Testis (tissue), 5 donors: ENCODE measurements at places on chromosomes 7 and 10. TPM values are rescaled to one million over a fixed set of nuclear protein-coding genes. Genes with fewer than 3 reads are reported as not detected.

The MBL2 gene
- 0.12 TPM for total RNA-seq

- DNase-seq: peak; percentile 19
- H3K27ac ChIP-seq: no peak overlapping the region
- peak overlapping the region; percentile 43 for H3K4me3 ChIP-seq
- peaks cover 6% of the 10 kb centered on the region for H3K4me1 ChIP-seq
Measured at GRCh38 chr10:46557319-46558121, 1.1 kb upstream of the GPRIN2 start.

The AOAH gene
- total RNA-seq: 4.6 TPM

The GDF2 gene
- 0.19 TPM for total RNA-seq

DNA sequence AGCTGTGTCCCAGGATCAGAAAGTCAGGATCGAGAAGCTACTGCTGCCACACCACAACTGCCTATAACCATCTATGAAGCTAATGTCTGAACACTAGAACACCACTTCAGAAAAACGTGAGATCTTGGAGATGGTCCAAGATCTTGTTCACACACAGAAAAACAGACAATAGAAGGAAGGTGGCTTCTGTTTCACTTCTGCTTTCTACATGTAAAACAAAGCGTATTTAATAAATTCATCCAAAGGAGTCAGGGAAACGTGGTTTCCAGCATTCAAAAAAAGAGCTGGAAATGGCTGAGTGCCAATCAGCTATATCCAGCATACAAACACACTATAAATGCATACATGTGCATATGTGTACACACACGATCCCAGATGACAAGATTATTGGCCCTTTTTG lies 70.2 kb upstream of the CCDC71L start:
- no peak overlapping the region for H3K27ac ChIP-seq
- DNase-seq: no peak
- H3K36me3 ChIP-seq: no peaks in the 10 kb centered on the region
- no peak overlapping the region for H3K4me3 ChIP-seq
- H3K27me3 ChIP-seq: no peaks in the 10 kb centered on the region

DNA sequence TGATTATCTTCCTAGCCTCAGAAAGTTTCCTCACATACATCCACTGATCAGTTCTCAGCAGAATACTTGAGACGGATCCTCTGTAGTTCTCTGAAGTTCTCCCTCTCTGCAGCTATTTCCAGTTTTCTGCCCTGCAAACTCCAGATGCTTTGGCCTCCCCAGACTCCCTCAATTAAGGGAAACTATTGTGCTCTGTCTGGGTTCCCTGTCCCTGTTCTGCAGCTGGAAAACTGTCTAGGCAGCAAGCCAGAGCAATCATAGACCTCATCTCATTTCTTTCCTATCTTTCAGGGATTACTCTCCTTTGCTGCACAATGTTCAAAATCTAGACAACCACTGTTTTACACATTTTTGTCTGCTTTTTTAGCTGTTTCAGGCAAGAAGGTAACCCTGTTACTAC lies 9.2 kb downstream of the MICU1 start:
- H3K36me3 ChIP-seq: no peaks in the 10 kb centered on the region
- no peak overlapping the region for H3K4me3 ChIP-seq
- H3K27ac ChIP-seq: no peak overlapping the region
- no peak for DNase-seq
- H3K4me1 ChIP-seq: no peaks in the 10 kb centered on the region
- no peaks in the 10 kb centered on the region for H3K27me3 ChIP-seq

GRCh38 chr7:41777894-41778596 lies 75.2 kb upstream of the INHBA start:
- DNase-seq: no peak
- no peaks in the 10 kb centered on the region for H3K27me3 ChIP-seq
- H3K4me3 ChIP-seq: no peak overlapping the region
- H3K27ac ChIP-seq: no peak overlapping the region

DNA sequence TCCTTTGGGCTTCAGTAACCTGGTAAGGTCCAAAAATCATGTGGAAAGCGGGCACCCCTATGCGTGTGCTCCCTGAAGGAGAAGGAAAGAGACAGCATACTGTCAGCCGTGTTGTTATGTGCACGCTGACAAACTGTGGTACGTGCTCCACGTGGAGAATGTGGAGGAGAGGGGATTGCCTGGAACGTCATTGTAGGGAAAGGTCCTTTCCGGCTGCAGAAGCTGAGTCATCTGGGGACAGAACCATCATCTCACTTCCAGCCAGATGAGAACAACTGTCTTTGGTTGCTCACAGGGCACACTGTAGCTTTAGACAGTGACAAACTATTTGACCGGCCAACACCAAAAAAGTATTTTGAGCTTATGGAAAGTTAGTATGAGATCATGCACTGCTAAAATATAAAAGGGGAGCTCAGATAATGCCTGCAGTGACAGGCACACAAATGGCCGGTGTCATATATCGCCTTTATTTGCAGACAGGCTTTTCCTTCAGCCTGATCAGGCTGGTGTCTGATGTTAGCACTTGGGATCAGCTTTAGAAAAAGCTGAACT lies 38.8 kb upstream of the GRB10 start:
- no peak overlapping the region for H3K4me3 ChIP-seq
- no peak for DNase-seq
- H3K4me1 ChIP-seq: no peaks in the 10 kb centered on the region
- no peak overlapping the region for H3K27ac ChIP-seq
- no peaks in the 10 kb centered on the region for H3K36me3 ChIP-seq
- H3K27me3 ChIP-seq: no peaks in the 10 kb centered on the region

- no peak for DNase-seq
- H3K4me1 ChIP-seq: peaks cover 20% of the 10 kb centered on the region
- no peaks in the 10 kb centered on the region for H3K27me3 ChIP-seq
- no peak overlapping the region for H3K4me3 ChIP-seq
Measured at GRCh38 chr7:45080265-45080957, 8.4 kb downstream of the NACAD start.

The IQUB gene
- total RNA-seq: 34.6 TPM

The GPR85 gene
- 2.8 TPM for total RNA-seq

GRCh38 chr7:26413007-26413691 lies 121.5 kb downstream of the SNX10 start:
- no peak overlapping the region for H3K4me3 ChIP-seq
- H3K27me3 ChIP-seq: no peaks in the 10 kb centered on the region
- no peaks in the 10 kb centered on the region for H3K36me3 ChIP-seq
- no peak overlapping the region for H3K27ac ChIP-seq

- H3K36me3 ChIP-seq: no peaks in the 10 kb centered on the region
- H3K27me3 ChIP-seq: no peaks in the 10 kb centered on the region
- H3K4me1 ChIP-seq: peaks cover 6% of the 10 kb centered on the region
- no peak for DNase-seq
- no peak overlapping the region for H3K27ac ChIP-seq
- no peak overlapping the region for H3K4me3 ChIP-seq
Measured at GRCh38 chr10:26857991-26858706, 2.6 kb downstream of the ABI1 start.

GRCh38 chr7:78530351-78530750 lies 731.8 kb downstream of the PHTF2 start:
- no peak overlapping the region for H3K4me3 ChIP-seq
- H3K36me3 ChIP-seq: no peaks in the 10 kb centered on the region
- no peak overlapping the region for H3K27ac ChIP-seq
- no peak for DNase-seq

- H3K36me3 ChIP-seq: no peaks in the 10 kb centered on the region
- no peak for DNase-seq
- H3K4me1 ChIP-seq: no peaks in the 10 kb centered on the region
- H3K4me3 ChIP-seq: no peak overlapping the region
- H3K27me3 ChIP-seq: no peaks in the 10 kb centered on the region
Measured at GRCh38 chr10:73796766-73797165, 11.4 kb downstream of the ZSWIM8 start.

GRCh38 chr7:32037650-32038198 lies 32.5 kb downstream of the PDE1C start:
- no peaks in the 10 kb centered on the region for H3K36me3 ChIP-seq
- H3K27ac ChIP-seq: no peak overlapping the region
- DNase-seq: no peak
- no peaks in the 10 kb centered on the region for H3K4me1 ChIP-seq
- no peaks in the 10 kb centered on the region for H3K27me3 ChIP-seq

- DNase-seq: no peak
- H3K36me3 ChIP-seq: no peaks in the 10 kb centered on the region
- no peaks in the 10 kb centered on the region for H3K27me3 ChIP-seq
- H3K27ac ChIP-seq: no peak overlapping the region
- H3K4me3 ChIP-seq: no peak overlapping the region
- H3K4me1 ChIP-seq: no peaks in the 10 kb centered on the region
Measured at GRCh38 chr10:118518095-118518494, 77.4 kb downstream of the PRLHR start.

- no peaks in the 10 kb centered on the region for H3K36me3 ChIP-seq
- no peak overlapping the region for H3K27ac ChIP-seq
- DNase-seq: no peak
- no peak overlapping the region for H3K4me3 ChIP-seq
- H3K4me1 ChIP-seq: no peaks in the 10 kb centered on the region
Measured at GRCh38 chr7:39609113-39609934, 14.0 kb upstream of the RALA start.

GRCh38 chr10:132698211-132698751 lies 87.7 kb downstream of the NKX6-2 start:
- no peaks in the 10 kb centered on the region for H3K36me3 ChIP-seq
- no peaks in the 10 kb centered on the region for H3K27me3 ChIP-seq
- no peak overlapping the region for H3K4me3 ChIP-seq
- no peak overlapping the region for H3K27ac ChIP-seq
- peaks cover 9% of the 10 kb centered on the region for H3K4me1 ChIP-seq

GRCh38 chr10:118148247-118148646 lies 101.5 kb upstream of the RAB11FIP2 start:
- H3K27me3 ChIP-seq: no peaks in the 10 kb centered on the region
- no peak overlapping the region for H3K4me3 ChIP-seq
- H3K27ac ChIP-seq: no peak overlapping the region
- H3K4me1 ChIP-seq: no peaks in the 10 kb centered on the region
- no peaks in the 10 kb centered on the region for H3K36me3 ChIP-seq
- DNase-seq: no peak

GRCh38 chr10:104218751-104219150 lies 13.4 kb downstream of the CFAP43 start:
- no peak overlapping the region for H3K27ac ChIP-seq
- no peaks in the 10 kb centered on the region for H3K4me1 ChIP-seq

- H3K36me3 ChIP-seq: no peaks in the 10 kb centered on the region
- H3K27me3 ChIP-seq: no peaks in the 10 kb centered on the region
- H3K4me1 ChIP-seq: no peaks in the 10 kb centered on the region
- no peak for DNase-seq
- no peak overlapping the region for H3K4me3 ChIP-seq
Measured at GRCh38 chr7:38424750-38425463, 151.5 kb upstream of the TARP start.

The FAM107B gene
- 82.8 TPM for total RNA-seq

GRCh38 chr10:92640107-92640506 lies 47.2 kb downstream of the KIF11 start:
- H3K27me3 ChIP-seq: no peaks in the 10 kb centered on the region
- H3K4me3 ChIP-seq: no peak overlapping the region
- H3K4me1 ChIP-seq: no peaks in the 10 kb centered on the region
- H3K36me3 ChIP-seq: no peaks in the 10 kb centered on the region
- no peak for DNase-seq

DNA sequence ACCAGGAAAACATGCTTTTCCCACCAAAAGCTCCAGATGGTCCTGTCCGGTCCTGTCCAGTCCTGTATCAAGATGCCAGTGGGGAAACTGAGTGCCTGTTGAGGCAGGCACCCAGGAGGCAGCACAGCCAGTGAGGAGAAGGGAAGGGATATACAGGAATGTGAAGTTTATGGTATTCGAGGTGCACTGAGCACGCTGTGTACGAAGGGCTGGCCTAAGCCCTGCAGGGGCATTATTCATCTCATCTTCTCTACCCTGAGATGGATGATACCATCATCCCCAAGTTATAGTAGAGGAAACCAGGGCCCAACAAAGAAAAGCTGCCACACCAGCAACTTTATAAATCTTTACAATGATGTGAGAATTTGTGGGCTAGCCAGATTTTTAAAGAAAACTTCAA lies 23.4 kb upstream of the FXYD4 start:
- no peak for DNase-seq
- no peaks in the 10 kb centered on the region for H3K4me1 ChIP-seq
- no peaks in the 10 kb centered on the region for H3K36me3 ChIP-seq

The SH2D4B gene
- 1.1 TPM for total RNA-seq

GRCh38 chr10:119498889-119499676 lies 43.4 kb downstream of the RGS10 start:
- H3K27me3 ChIP-seq: no peaks in the 10 kb centered on the region
- H3K27ac ChIP-seq: no peak overlapping the region
- no peak overlapping the region for H3K4me3 ChIP-seq
- H3K36me3 ChIP-seq: no peaks in the 10 kb centered on the region
- H3K4me1 ChIP-seq: no peaks in the 10 kb centered on the region
- no peak for DNase-seq

DNA sequence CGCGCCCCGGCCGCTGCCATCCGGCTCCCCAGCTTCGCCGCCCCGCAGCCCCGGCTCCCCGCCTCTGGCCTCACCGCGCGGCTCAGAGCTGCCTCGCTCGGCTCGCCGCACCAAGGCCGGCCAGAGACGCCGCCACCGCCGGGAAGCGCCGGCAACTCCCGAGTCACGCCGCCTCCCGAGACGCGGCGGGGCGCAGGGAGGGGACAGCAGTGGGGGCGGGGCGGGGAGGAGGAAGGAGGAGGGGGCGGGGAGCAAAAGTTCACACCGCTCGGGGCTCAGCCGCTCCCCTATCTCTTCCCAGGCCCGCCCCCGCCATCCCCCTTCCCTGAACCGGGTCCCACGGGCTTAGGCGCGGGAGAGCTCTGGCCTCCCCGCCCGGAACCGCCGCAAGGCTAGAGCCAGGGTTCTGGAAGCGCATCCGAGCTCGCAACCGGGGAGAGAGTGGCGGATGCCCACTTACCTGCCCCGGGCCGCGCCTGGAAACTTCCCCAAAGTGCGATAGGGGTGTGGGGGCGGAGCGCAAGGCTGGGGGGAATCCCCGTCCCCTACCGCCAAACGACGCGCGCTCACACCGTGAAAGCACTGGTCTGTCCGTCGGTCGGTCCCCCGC lies 1.0 kb downstream of the CHST15 start:
- peak overlapping the region; percentile 90 for H3K27ac ChIP-seq
- H3K27me3 ChIP-seq: no peaks in the 10 kb centered on the region
- H3K4me3 ChIP-seq: peak overlapping the region; percentile 64
- peak; percentile 52 for DNase-seq

- no peaks in the 10 kb centered on the region for H3K27me3 ChIP-seq
- H3K36me3 ChIP-seq: no peaks in the 10 kb centered on the region
Measured at GRCh38 chr10:112022196-112022595, 161.4 kb downstream of the GPAM start.

The SORBS1 gene
- 34.4 TPM for total RNA-seq

DNA sequence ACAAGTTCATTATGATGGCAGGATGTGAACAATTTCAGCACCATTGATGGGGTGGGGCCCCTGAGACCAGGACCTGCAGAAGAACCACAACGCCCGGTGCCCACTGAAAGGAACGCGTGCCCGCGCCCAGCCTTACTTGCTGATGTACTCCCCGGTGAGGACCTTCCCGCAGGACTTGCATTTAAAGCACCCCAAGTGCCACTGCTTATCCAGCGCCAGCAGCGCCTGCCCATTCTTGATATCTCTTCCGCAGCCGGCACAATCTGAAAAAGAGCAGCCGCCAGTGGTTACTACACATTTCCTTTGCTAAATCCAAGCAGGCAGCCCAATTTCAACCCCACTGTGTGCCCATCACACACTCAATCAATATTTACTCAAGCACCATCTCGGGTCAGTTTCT lies 110.6 kb downstream of the ABLIM1 start:
- H3K4me1 ChIP-seq: peaks cover 11% of the 10 kb centered on the region
- no peak overlapping the region for H3K27ac ChIP-seq
- no peaks in the 10 kb centered on the region for H3K36me3 ChIP-seq
- DNase-seq: no peak

- H3K4me3 ChIP-seq: no peak overlapping the region
- no peaks in the 10 kb centered on the region for H3K36me3 ChIP-seq
- peaks cover 10% of the 10 kb centered on the region for H3K4me1 ChIP-seq
- H3K27me3 ChIP-seq: peaks cover 3% of the 10 kb centered on the region
Measured at GRCh38 chr7:27200761-27201579, 1.1 kb upstream of the HOXA13 start.

The CHAT gene
- 1.7 TPM for total RNA-seq
